Stimulated activated CD4-positive, alpha-beta T cell treated with anti-CD3 and anti-CD28 coated beads, Interleukin-15, amount 100 ng/mL, for 1 hour (primary cell): ENCODE measurements at places on chromosomes 4 and X.

- DNase-seq: no peak
These were observed 27.5 kb downstream of the ARX start for GRCh38 chrX:24988314-24988713.

- DNase-seq: no peak
These were observed 135.8 kb upstream of the DGKK start for GRCh38 chrX:50606300-50606950.

DNA sequence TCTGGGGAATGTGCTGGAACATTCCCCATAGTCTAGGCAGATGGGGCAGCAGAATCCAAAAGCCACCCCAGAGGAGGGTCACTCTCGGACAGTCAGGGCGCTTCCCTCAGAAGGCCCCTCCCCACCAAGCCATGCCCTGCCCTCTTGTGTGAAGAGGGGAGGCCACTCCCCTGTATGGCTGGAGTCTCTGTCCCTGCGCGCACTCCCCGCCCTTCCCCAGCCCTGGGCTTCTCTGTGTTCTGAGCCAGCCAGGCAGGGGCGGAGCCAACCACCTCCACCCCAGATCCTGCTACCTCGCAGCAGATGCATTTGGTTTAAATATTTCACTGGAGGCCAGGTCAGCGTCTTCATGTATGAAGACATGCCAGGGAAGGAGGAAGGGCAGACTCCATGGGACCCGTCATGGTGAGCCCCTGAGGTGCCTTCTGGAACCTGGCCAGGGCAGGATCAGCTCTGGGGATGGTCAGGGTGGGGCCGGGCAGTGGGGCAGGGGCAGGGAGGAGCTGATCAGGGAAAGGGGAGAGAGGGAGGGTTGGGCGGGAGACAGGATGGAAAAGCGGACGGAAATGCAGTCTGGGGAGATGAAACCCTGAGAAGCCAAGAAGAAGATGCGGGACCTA is 107.3 kb downstream of the ADRA2C start:
- no peak for DNase-seq

DNA sequence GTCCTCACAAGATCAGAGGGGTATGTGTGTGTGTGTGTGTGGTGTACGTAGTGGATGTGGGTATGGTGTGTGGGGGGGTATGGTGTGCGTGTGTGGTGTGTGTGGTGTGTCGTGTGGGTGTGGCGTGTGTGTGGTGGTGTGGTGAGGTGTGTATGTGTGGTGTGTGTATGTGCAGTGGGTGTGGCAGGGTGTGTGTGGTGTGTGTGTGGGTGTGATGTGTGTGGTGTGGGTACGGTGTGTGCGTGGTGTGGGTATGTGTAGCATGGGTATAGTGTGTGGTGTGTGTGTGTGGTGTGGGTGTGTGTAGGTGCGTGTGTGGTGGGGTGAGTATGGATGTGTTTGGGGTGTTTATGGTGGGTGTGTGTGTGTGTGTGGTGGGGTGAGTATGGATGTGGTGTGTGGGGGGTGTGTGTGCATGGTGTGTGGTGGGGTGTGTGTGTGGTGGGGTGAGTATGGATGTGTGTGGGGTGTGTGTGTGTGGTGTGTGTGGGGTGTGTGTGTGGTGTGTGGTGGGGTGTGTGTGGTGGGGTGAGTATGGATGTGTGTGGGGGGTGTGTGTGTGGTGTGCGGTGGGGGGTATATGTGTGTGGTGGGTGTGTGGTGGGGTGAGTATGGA is 182.0 kb downstream of the PALLD start:
- DNase-seq: no peak

DNA sequence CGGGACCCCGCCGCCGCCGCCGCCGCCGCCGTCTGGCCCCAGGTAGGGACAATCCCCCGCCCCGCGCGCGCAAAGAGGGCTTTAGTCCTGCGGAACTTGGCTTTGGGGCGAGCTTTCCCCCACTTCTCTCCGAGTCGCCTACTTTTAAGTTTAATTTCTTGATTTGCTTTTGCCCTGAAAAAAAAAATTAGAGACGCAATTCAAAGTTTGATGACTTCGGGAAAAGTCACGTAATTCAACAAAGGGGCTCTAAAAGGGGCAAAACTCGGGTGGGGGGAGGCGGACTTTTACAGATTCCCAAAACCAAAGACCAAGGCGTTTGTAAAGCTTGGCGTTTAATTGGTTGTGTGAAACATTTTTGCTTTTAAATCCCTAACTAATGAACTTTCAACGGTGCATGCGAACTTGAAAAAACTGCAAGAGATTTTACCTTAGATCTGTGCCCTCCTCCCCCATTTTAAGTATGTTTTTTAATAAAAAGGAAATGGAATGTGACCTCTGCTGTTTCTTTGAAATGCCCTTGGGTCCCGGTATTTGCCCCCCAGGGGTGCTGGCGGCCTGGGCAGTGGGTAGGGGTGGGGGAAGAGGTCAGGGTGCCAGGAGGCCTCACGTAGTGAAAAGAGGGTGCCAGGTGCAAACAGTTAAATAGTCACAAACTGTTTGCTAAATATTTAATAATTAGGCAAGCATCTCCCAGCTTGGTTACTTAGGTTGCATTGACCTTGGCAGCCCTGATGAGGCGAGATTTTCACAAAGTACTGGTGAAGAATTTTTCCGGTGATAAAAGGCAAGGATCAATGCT is 209.7 kb downstream of the NWD2 start:
- no peak for DNase-seq

- DNase-seq: no peak
These were observed 80.1 kb upstream of the MAML3 start for GRCh38 chr4:140233791-140234696.

- no peak for DNase-seq
These were observed 213.5 kb upstream of the CLNK start for GRCh38 chr4:10898072-10898471.

- no peak for DNase-seq
These were observed 456.4 kb upstream of the HTR2C start for GRCh38 chrX:114127411-114128025.

- no peak for DNase-seq
These were observed 8.2 kb downstream of the TNIP3 start for GRCh38 chr4:121155893-121156292.

DNA sequence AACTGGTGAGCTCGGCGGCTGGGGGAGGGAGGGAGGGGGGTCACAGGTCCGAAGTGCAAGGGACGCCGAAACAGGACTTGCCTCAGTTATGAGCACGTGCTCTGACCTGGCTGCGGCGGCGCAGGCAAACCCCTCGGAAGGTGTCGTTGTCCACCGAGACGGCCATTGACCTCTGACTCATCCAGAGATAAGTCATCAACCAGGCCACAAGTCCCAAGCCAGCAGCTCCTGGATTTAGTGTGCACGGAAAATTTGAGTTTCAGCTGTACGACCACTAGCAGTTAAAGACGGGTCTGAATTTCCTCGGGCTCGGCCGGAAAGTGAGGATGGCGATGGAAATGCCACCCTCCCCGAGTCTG is 674 bp downstream of the SH3D19 start:
- no peak for DNase-seq

DNA sequence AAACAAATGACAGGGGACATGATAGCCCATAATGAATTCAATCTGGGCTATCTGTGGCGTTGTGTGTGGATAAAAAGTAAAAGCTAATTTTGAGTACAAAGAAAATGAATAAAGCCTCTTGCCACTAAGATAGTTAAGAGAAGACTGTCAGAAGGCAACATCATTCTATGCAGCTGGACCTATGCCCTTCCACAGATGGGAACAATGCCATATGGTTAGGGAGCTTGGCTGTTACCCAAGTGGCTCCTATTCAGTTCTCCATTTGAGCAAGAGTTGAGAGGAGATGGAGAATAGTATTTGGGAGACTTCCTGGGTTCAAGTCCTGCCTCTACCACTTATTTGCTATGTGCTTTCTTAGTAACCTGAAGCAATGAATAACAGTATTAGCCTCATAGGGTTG is 107.7 kb downstream of the ANXA3 start:
- no peak for DNase-seq

- DNase-seq: no peak
These were observed 3.9 kb downstream of the AVPR2 start for GRCh38 chrX:153908219-153908860.

DNA sequence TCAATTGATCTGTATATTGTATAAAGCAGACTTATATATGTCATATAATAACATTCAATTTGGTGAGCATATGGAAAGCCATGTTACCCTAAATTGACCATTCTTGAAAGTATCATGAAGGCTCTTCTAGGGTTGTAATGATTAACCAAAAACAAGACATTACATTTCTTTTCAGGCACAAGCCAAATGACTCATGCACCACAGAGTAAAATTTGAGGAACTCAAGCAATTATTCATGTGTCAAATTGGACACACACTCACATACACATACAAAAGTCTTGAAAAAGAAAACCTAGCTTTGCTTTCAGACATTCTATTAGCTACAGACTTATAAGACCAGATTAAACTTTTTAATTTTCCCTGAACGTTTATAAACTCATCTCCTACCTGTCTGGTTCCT is 146.5 kb upstream of the PCDH18 start:
- DNase-seq: no peak

DNA sequence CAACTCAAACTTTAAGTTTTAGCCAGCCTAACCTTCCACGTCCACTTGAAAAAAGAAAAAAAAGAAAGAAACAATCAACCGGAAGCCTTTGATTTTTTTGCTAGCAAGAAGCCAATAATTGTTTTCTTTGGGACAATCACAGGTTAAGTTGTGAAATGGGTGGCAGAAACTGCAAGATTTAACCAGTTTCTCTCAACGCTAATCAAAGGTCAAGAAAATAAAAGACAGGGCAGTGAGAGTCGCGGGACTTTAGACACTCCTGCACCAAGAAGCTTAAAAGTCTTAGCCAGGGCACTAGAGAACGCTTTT is 1.0 kb downstream of the ACSL1 start:
- no peak for DNase-seq

GRCh38 chr4:153366486-153366885 is 22.0 kb downstream of the MND1 start:
- DNase-seq: no peak

GRCh38 chr4:175833574-175834311 is 21.7 kb upstream of the GPM6A start:
- no peak for DNase-seq

GRCh38 chrX:109732017-109732801 is 848 bp downstream of the ACSL4 start:
- peak; percentile 0 for DNase-seq

- no peak for DNase-seq
These were observed 104.2 kb downstream of the FAM47B start for GRCh38 chrX:35046660-35047296.

- no peak for DNase-seq
These were observed 3.4 kb downstream of the SLC38A5 start for GRCh38 chrX:48466696-48467095.
